ENCODE measurements at places on chromosomes 2 and 18.

- DNase-seq, result no peak
Observed at GRCh38 chr2:176038694-176039093, 36.6 kb upstream of the LNPK start.

DNA sequence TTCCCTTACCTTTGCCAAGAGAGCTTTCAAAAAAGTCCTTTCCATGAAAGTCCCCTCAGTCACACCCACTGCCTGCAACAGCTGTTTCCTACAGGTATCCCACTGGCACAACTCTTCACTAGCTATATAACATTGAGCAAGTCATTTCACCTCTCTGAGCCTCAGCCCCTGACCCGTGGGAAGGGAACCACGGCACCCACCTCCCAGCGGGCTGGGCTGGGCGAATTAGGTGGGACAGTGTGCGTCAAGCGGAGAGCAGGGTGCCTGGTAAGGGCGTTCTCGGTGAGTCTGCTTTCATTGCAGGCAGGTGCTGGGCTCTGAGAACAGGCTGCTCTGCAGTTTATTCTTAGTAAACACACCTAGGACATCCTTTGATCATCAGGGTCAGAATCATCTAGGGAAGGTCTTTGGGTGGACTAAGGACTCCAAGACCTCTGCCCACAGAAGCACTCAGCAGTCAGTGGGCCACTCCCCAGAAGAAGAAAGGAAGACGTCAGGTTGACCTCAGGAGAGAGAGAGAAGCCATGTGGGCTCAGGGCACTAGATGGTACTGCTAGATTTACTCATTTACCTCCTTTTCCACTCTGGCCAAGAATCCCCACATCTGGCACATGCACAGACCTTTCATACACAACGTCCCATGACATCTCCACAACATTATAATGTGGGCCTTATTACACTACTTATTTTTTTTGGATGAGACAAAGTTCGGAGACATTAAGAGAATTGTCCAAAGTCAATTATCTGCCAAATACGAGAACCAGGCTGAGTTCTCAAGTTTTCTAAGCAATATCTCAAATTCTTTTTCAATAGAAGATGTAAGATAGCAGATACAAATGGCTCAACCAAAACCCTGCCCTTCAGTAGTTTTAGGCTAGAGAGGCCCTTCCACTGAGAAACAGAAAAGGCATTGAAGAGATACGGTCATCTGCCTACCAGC, 79.9 kb downstream of the GALNT14 start:
- DNase-seq, result no peak

DNA sequence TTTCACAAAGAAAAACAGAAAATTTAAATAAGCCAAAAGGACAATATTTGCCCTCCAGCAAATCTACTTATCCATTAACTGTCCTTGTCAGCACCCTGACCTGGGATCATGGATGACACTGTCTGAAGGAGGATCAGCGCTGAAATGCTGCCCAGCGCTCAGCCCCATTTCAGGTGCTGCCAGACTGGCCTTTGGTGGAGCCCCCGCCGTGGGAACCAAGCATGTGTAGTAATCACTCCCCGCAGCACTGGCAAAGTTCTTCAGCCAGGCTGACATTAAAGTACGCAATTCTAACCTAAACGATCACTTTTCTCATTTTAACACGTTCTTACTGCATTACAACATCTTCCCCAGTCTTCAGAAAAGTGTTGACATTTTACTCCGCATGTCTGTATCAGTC, 108.6 kb upstream of the GPC1 start:
- DNase-seq, result no peak

GRCh38 chr2:38045811-38046210, 30.1 kb downstream of the CYP1B1 start:
- no peak for DNase-seq

DNA sequence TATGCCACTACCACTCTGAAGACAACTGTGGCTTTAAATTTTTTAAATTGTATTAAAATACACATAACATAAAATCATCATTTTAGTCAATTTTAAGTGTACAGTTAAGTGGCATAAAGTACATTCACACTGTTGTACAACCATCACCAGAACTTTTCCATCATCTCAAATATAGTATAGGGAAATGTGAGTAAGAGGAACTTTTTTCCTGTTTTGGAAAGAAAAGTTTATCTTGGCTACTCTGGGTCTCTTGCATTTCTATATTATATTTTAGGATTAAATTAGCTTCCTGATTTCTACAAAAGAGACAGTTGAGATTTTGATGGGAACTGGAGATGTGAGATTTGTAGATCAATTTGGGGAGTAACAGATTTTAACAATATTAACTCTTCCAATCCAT, 3.3 kb downstream of the TPGS2 start:
- no peak for DNase-seq

DNA sequence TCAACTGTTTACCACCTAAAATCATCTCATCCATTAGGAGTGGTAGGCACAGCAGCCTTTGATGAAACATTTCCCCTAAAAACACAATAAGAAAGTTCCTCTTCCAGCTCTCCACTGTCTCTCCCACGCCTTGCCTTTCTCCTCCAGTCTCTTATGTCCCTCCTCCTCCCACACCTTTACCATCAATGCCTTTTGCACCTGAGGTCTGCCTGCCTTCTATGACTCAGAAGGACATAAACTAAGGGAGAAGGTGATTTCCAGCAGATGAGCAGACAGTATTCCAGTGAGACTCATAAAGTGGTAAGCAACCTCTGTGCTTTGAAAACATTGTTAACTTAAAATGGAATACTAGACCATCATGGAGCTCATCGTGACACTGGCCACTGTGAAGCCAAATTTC, 34.2 kb upstream of the NDUFV2 start:
- no peak for DNase-seq

DNA sequence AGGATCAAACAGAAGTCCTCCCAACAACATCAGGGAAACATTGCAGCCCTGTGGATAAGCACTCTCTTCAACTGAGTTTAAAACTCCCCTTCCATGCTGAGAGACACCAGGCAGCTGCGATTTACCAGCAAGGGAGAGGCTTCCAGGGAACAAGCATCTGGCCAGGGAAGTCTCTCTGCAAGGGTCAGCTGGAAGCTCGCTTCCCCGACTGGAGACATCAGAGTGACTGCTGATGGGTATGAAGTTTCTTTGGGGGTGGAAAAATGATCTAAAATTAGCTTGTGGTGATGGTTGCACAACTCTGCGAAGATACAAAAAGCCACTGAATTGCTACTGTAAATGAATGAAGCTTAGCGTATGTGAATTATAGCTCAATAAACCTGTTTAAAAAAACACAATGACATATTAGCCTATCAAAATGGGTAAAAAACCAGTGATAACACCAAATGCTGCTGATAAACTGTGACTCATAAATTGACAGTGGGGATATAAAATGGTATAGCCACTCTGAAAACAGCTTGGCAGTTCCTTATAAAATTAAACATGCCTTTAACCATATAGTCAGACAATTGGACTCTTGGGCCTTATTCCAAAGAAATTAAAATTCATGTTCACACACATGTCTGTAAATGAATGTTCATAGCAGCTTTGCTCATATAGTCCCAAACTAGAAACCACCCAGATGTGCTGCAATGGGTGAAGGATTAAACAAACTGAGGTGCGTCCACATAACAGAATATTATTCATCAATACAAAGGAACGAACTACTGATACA, 1082.0 kb downstream of the SOCS6 start:
- no peak for DNase-seq

- no peak for DNase-seq
Observed at GRCh38 chr2:75432761-75433361, 127.9 kb downstream of the EVA1A start.

DNA sequence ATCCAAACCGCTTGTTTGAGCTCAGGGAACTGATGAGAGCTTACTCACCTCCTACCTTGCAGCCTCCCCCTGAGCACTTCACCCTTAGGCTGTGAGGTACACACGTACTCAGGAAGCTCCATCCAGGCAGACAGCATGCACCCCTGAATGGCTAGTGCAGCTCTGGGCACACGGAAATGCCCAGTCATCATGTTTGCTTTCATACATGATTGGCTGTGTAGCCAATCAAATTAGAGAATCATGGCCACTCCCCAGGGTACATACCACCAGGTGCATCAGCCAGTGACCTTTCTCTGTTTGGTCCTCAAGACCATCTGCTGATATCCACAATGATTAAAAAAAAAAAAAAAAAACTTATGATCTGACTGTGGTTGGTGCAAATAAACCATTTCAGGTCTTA, 42.1 kb downstream of the RNF152 start:
- no peak for DNase-seq

GRCh38 chr2:191578031-191578430, 99.9 kb upstream of the NABP1 start:
- DNase-seq, result no peak

DNA sequence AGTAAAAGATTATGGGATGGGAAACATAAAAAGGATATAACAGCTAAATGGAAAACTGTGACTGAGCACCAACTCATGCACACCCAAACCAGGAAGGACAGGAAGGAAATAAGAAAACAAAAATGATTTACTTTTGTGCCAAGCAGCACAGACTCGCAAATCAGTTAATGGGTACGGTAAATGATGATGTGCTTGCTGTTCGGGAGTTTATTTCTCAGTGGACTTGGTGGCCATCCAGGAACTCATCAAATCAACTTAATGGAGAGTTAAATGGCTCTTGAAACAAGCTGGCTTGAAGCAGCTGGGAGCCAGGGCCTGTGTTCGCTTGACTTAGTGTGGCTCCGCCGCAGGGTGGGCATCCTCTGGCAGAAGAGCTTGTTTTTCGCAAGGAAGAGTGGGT, 36.2 kb downstream of the MTCL1 start:
- DNase-seq, result no peak

GRCh38 chr2:197704434-197705120, 592 bp upstream of the MARS2 start:
- no peak for DNase-seq

DNA sequence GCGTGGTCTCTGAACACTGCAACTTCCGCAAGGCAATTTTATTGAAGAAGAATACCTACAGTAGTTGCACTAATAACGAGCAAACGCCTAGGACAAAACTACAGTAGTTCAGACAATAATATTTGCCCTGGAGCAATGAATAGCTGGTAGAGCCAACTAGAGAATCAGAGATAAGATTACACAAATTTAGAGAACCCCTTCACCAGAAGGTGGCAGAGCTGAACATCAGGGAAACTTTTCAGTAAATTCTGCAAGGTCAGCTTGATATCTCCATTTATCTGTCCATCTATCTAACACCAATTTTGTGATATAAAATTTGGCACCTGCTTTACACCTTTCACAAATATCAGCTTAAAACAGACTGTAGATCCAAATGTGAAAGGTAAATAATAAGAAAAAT, 43.8 kb downstream of the CDH19 start:
- DNase-seq, result no peak

GRCh38 chr2:222693837-222694236, 22.4 kb downstream of the MOGAT1 start:
- DNase-seq, result no peak

DNA sequence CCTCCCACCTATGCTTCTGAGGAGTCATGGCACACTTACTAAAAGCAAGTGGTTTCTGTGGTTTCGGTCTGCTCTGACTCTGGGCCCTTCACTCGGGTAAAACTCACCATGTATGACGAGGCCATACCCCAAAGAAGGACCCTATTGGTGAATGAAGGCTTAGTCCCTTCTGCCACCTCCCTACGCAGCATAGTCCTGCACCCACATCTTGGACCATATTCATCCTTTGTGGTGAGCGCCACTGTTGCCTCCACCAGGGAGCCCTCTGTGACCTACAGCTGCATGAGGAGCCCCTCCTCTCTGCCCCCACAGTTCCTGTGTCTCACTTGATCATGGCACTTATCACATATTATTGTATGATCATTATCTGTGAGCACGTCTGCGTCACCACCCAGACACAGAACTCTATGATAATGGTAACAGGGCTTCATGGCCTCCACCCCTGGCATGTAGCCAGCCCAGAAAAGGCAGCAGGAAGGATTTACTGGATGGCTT, 113.3 kb downstream of the TFCP2L1 start:
- DNase-seq, result no peak

- DNase-seq, result no peak
Observed at GRCh38 chr18:32454593-32454992, 16.1 kb downstream of the GAREM1 start.

GRCh38 chr18:9260388-9261380, 73.9 kb upstream of the TWSG1 start:
- no peak for DNase-seq

GRCh38 chr2:172409042-172409441, 18.3 kb upstream of the ITGA6 start:
- DNase-seq, result no peak

GRCh38 chr2:215780313-215780712, 233.0 kb downstream of the MREG start:
- DNase-seq, result no peak

- no peak for DNase-seq
Observed at GRCh38 chr2:175567435-175568061, 386.0 kb upstream of the ATP5MC3 start.

- DNase-seq, result no peak
Observed at GRCh38 chr2:58146707-58147106, 94.4 kb downstream of the FANCL start.

DNA sequence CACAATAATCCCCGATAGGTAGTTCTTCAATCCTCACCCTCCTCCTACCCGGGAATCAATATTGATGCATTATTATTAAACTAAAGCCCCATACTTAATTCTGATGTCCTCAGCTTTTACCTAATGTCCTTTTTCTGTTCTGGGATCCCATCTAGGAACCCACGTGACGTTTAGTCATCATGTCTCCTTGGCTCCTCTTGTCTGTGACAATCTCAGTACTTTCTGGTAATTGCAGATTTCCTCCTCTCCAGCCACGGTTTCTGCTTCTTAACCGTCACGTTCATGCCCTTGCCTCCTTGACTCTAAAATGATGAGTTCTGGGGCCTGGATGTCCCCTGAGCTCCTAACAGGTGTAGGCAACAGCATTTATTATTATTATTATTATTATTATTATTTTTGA, 2.9 kb upstream of the DGKD start:
- no peak for DNase-seq

DNA sequence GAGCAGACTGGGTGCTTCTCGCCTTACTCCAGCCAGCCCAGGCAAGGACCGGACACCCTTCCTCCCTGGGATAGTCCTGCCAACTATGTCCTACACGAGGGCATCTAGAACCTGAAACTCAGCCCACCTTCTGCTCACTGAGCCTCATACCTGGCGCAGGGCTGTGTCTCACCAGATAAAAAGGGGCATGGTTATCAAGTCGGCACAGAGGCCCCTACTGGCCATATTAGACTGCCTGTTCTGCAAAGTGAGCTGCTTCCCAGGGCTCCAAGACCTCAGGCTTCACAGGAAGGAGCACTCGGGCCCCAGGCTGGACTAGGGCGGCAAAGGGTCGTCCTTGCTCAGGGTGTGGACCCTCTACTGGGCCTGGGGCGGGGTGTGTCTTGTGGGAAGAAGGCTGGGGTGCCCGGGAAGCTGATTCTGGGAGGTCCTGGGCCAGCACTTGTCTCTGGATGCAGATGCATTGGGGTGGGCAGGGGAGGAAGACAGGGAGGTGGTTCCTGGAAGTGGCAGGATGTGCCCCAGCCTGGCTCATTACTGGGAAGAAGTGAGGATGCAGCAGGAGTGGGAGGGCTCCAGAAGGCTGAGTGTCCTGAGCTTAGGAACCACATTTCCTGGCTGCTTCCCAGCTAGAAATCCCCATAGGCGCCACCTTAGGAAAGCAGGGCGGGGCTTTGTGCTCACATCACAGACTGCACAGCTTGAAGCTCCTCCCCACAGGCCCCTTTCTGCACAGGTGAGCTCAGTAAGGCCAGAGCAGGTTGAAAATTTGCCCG, 19.6 kb downstream of the EHD3 start:
- DNase-seq, result no peak

GRCh38 chr2:239803102-239803765, 221.9 kb downstream of the NDUFA10 start:
- DNase-seq, result no peak

- DNase-seq, result no peak
Observed at GRCh38 chr2:16625759-16626158, 39.9 kb downstream of the CYRIA start.
